ENCODE measurements at places on chromosomes 6 and 20.

GRCh38 chr20:33839591-33839990, 28.4 kb downstream of the CHMP4B start:
- DNase-seq, result no peak

DNA sequence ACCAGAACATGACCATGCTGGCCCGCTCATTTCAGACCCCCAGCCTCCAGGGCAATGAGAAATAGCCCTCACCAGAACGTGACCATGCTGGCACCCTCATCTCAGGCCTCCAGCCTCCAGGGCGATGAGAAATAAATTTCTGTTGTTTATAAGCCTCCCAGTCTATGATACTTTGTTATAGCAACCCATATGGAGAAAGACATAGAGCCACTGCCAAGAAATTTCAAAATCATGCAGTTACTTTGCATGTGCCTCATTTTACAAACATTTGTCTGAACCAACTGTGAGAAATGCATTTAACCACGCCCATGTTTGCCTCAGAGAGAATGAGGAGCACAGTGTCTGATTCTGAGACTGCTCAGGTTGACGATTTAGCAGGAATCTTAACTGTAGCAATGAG, 15.5 kb downstream of the CYP39A1 start:
- DNase-seq, result no peak

DNA sequence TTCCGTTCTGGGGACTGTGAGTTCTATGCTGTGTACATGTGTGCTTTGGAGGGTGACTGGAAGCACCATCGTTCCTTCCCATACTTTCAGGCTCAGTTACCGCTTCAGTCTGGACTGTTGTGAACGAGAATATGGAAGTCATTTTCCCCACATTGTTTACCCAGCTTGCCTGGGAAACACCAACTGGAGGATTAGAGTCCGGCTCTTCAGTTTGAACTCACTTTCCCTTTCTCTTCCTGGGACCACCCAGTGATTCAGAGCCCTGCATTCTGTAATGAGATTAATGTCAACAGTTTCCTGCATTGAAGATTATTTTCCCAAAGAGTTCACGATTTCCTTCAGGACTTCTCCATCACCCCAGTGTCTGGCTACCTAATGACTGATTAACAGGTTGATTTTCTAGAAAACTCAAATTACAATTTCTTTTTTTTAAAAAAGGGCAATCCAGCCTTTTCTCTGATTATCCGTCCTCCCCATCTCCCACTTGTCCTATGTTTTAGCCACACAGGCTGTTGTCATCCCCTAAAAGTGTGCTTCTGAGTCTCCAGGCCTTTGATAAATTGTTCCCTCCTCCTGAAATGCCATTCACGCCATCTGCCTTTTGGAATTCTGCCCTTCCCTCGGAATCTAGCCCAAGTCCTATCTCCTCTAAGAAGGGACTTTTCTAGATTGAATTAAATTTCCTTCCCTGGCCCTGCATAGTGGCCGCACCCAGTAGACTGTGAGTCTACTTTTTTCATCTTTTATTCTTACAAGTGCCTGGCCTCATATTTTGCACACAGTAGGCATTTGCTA, 3.3 kb upstream of the TAGAP start:
- DNase-seq, result no peak

GRCh38 chr6:103783329-103783728, 1076.4 kb downstream of the HACE1 start:
- DNase-seq, result no peak

- DNase-seq, result no peak
Observed at GRCh38 chr6:21680611-21681010, 87.1 kb downstream of the SOX4 start.

GRCh38 chr6:15952231-15953151, 176.4 kb upstream of the MYLIP start:
- no peak for DNase-seq

GRCh38 chr6:150134280-150134920, 8.4 kb upstream of the PPP1R14C start:
- no peak for DNase-seq

- DNase-seq, result no peak
Observed at GRCh38 chr6:5524110-5524509, 262.8 kb downstream of the FARS2 start.

GRCh38 chr6:44627091-44627882, 239.8 kb downstream of the CDC5L start:
- no peak for DNase-seq

GRCh38 chr6:31158863-31159855, 770 bp downstream of the TCF19 start:
- no peak for DNase-seq

DNA sequence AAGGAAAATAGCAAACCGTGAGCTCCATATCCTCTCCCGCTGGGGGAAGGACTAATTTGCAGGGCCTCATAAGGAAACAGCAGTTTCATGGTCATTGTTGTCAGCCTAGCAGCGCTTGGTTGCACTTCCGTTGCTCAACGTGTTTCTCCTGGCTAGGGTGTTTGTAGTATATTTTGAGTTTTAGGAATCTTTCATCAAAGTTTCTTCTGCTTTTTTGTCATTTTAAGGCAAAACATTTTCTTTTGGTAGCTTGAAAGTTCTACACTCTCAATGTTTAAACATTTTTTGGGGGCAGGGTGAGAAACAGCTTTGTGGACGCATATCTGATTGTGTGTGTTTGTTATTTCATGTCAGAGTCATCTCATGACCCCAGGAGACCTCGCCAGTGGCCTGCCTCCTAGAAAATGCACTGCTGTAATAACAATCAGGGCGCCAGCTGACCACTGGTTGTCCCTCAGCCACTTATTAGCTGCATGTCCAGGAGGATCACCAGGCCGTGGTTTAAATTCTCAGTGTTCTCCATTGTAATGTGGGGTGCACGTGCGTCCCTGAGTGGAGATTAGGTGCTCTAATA, 20.6 kb downstream of the JARID2 start:
- DNase-seq, result no peak

GRCh38 chr20:17617212-17617867, 47.5 kb downstream of the DSTN start:
- no peak for DNase-seq

Data from activated gamma-delta T cell treated with anti-CD3 and anti-CD28 coated beads, Interleukin-2, amount 50 U/mL, for 16 hours (primary cell).